AG04449 (cell line): ENCODE measurements at places on chromosomes 4 and X.

DNA sequence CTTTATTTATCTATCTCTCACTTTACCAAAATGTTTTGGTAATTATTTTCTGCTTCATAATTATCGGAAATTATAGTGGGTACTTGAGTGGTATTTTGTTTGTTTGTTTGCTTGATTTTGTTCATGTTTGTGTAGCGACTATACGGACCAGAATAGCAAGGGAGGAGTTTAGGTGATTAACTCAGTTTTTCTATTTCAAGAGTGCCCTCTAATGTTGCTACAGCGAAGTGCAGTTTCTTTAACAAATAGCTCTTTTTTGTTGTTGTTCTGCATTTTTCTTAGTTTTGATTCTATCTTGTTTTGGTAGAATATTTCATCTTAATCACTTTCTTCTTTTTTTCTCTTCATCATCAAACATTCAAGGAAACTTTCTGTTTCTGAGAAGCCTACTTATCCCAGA lies 40.8 kb upstream of the QRFPR start:
- no peak for DNase-seq

- no peak for DNase-seq
Measured at GRCh38 chrX:1581132-1581531, 10.3 kb upstream of the AKAP17A start.

DNA sequence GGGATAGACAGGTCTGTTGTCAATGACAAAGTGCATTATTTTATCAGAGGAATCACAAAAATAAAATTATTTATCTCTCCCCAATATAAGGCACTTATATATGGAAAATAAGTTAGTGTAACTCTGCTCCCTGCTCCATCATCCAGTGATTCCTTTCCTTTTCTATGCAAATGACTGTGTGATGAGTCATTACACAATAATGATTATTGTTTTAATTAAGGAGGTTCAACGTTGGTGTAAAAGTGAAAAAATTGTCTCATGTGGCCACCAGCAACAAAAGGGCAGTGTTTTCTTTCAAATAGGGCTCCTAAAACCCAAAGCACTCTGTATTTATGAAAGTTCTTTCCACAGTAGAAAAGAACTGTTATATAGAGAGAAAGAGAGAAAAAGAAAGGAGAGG lies 16.7 kb downstream of the SLC7A11 start:
- no peak for DNase-seq

- no peak for DNase-seq
Measured at GRCh38 chr4:87718217-87718835, 68.2 kb downstream of the DMP1 start.

DNA sequence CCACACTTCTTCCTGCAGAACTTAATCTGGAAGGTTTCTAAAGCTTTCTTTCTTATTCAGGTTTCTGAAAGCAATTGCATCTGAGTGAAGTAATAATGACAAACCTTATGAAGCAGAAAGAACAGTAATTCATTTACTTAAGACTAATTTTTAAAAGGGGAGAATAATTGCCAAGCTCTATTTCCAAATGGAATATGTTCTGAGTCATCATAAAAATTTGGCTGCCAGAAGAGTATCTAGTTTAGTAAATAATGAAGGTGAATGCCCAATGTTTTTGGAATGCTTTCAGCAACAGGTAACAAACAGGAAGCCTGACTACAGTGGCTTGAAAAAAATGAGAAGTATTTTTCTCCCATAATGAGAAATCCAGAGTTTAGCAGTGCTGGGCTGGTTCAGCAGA lies 227.3 kb upstream of the TET2 start:
- no peak for DNase-seq

GRCh38 chr4:144494280-144494679 lies 151.7 kb upstream of the HHIP start:
- no peak for DNase-seq

GRCh38 chr4:137194670-137195069 lies 337.6 kb downstream of the PCDH18 start:
- no peak for DNase-seq

- DNase-seq = no peak
Measured at GRCh38 chr4:138509346-138509745, 267.2 kb upstream of the SLC7A11 start.

DNA sequence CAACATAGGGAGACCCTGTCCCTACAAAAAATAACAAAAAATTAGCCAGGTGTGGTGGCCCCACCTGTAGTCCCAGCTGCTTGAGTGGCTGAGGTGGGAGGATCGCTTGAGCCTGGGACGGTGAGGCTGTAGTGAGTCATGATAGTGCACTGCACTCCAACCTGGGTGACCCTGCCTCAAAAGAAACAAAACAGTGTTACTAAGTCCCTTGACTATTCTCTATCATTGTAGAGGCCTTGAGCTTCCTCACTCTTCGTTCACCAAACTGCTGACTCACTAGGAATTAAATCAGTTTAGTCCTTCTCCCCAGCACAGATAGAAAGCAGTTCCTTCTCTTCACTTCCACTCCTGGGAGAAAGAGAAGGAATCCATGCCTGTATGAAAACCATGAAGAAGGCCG lies 14.5 kb downstream of the CDS1 start:
- DNase-seq = no peak

- DNase-seq = no peak
Measured at GRCh38 chrX:153875391-153876111, 10.4 kb downstream of the L1CAM start.

GRCh38 chrX:110795645-110796406 lies at the start of gene CHRDL1:
CHRDL1 (minus strand) TSS chrX:110795817; CDS start chrX:110792181, 3,636 bp downstream.
- DNase-seq = no peak

DNA sequence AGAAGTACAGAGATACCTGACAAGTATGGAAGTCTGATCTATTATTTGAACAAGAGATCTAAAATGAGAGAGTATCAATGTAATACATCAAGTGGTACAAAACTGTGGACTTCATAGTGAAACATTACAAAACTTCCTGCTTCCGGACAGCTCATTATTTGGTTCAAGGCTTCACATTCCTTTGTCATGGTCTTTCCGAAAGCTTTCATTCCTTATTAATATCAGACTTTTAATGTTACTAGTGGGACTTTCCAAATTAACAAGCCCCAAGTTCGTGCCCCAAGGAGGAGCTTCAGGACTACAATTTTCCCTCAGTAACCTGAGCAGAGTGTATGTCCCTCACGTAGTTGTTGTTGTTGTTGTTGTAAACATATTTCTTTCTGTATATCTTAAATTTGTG lies 1.2 kb downstream of the CHIC2 start:
- no peak for DNase-seq

DNA sequence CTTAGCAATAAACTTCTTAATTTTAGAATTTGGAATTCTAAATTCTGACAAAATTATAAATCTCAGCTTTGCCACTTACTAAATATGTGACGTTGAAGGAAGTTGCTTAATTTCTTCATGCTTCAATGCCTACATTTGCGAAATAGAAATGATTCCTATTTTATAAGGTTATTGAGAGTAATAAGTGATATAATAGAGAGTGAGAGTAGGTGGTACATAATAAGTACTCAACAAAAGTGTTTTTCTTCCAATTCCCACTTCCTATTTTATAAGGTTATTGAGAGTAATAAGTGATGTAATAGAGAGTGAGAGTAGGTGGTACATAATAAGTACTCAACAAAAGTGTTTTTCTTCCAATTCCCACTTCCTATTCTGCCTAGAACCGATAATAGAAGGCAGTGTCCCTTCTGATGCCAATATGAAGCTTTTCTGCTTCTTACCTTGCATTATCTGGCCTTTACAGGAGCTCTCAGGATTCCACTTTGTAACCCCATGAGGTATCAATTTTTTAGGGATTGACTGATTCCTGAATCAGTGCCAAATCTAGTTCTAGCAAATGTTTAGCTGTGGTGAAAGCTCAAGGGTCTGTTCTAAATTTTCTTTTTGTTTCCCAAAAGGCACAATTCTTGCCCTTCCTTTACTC lies 31.4 kb downstream of the VSIG4 start:
- DNase-seq = no peak

GRCh38 chrX:115639334-115639880 lies 78.4 kb downstream of the PLS3 start:
- no peak for DNase-seq

DNA sequence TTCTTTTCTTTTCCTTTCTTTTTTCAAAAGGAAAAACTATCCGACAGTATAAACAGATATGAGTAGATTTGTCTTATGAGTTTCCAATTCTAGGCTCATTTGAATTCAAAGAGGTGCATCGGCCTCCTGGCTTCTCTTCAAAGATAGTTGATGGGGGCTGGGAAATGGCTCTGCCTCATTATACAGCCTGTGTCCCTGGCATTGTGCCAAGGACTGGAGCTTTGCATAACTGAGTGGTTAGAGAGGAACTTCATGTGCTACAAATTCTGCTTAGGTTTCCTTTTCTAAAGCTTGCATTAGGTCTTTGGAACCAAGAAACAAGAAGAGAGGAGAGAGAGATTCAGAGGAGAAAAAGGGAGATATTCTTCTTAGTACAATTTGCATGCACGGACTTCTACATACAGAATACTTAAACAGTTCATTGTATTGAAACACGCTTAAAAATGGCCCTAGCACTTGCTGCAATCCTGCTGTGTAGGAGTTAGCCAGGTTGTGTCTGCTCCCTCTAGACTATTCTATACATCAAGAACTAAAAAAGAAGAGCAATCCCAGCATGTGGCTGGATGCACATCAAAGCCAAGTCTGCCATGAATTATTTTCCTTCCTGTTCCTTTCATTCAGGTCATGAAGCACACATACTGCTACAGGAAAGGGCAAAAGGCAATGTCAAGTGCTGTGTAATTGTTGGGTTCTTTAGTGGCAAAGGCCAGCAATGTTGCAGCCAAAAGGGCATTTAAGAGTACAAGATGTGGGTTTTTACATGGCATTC lies 70.9 kb downstream of the INTS12 start:
- no peak for DNase-seq

DNA sequence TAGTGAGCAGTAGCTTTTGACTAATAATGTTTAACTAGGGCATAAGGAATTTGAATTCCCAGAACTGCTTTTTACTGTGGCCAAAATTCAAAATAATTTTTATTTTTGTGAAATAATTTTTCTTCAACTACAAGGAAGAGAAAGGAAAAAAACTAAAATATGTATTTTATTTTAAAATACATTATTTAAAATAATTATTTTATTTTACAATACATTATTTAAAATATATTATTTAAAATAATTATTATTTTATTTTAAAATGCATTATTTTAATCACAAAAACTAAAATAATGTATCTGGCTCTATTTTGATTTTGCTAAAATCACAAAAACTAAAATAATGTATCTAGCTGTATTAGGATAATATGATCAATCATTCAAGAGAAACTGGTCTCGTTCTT lies 210.4 kb downstream of the RELL1 start:
- no peak for DNase-seq

DNA sequence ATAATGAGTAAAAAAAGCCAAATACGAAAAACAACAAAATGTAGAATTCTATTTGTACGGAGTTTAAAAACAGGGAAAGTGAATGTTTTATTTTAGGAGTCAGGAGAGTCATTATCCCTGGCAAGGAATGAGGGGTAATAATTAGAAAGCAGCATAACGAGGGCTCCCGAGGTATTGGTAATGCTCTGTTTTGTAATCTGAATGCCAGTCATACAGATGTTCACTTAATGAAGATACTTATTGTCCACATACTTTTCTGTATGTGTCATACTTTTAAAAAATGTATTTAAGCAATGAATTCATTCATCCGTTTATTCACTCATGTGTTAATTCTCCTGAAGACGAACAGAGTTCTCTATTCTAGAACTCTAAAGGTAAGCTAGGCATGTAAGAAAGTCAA lies 87.8 kb upstream of the BMP2K start:
- no peak for DNase-seq

DNA sequence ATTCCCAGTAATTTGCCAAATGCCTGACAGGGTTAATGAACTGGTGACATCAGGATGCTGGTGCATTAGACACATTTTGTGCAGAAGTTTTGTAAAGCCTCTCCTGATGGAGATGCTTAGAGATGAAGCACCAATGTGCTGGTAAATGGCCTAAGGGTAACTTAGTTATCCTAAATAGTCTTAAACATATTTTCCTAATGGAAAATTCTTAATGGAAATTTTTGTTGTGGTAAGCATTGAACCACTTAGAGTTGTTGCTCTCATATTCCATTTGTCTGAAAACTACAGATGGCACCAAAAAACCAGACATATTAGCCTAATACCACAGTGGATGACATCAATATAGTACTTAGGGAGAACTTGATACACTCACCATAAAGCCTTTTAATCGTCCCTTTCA lies 154.5 kb upstream of the ANK2 start:
- DNase-seq = no peak

DNA sequence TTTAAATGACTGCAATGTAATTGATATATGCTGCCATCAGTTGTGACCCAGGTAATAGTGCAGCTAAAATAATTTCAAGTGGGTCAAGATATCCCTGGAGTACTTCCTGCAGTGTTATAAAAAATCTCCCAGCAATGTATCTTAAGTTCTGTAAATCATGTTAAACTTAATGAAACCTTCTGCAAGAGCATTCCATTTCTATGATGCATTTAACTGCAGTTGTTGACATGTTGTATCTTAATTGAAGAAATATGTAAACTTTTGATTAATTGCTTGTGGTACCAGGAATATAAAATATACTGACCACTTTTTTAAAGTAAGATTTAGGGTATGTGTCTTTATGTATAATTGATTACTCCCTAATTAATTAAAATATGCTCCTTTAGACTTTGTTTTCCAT lies 213.6 kb downstream of the AFF2 start:
- no peak for DNase-seq

DNA sequence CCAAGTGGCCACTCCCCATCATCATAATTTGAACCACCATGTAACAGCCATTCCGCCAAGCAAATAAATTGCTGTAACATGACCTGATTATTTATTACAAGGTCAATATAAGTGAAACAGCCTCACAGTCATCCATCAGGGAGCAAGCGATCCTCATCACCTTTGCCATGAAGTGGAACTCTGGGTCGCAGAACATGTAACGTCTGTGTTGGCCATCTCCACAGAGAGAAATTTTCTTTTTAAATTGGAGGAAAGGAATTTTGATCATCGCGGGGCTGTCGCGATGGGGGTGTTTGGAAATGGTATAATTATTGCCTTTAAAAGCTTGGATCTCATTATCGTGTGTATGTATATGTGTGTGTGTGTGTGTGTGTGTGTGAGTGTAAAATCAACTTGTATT lies 90.2 kb downstream of the SHOX start:
- DNase-seq = no peak

- DNase-seq = no peak
Measured at GRCh38 chr4:124583797-124584196, 128.7 kb downstream of the ANKRD50 start.

- no peak for DNase-seq
Measured at GRCh38 chrX:154751203-154751668, 359 bp upstream of the GAB3 start.

GRCh38 chr4:110287130-110287529 lies 88.7 kb upstream of the ELOVL6 start:
- peak; percentile 17 for DNase-seq

- no peak for DNase-seq
Measured at GRCh38 chr4:24671849-24672248, 87.5 kb upstream of the DHX15 start.
